ENCODE measurements at places on chromosomes 2 and 18. TPM values are rescaled to one million over a fixed set of nuclear protein-coding genes. Genes with fewer than 3 reads are reported as not detected.

FAM237A gene
- 0.46 TPM for total RNA-seq

DAPL1 gene
- not detected for total RNA-seq

ALPG gene
- not detected for total RNA-seq

XDH gene
- total RNA-seq = 0.23 TPM

SLC25A52 gene
- 0.23 TPM for total RNA-seq

COBLL1 gene
- total RNA-seq = 13.1 TPM

Measured in diencephalon (tissue), 1 donor.